ENCODE measurements at places on chromosomes 4 and X.

DNA sequence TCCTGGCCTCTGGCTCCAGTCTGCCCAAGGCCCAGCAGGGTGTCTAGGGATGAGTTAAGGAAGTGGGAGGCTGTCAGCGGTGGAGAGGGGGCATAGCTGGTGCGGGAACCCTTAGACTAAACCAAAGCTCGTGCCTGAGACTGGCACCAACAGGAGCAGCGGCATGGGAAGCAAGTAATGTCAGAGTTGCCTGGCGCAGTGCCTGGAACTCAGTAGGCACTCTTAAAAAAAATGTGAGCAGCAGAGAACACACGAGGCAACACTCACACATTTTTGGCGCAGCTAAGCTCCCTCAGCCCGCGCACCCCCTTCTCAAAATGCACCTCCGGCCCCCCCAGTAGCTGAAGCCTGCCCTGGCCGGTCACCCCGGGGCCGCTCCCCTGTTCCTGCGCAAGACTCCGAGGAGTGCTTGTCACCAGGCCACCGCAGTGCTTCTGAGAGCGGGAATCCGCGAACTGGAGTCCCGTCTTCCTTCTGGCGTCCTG, 583 bp downstream of the GABRE start:
- DNase-seq = no peak

DNA sequence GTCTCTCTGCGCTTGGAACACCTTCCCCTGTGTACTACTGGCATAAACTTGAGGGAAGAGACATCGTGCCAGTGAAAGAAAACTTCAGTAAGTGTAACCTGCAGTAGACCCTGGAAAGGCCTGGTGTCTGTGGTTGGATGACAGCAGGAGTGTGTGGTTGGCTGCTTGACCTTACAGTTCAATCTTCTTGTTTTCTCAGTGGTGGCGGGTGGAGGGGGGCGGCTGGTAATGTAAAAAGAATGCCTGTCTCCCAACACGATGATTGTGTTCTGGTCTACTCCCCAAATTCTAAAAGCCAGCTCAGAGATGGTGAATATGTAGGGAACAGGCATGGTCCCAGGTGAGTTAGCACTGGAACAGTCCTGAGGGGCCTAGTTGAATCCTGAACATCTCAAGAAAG, 18.6 kb downstream of the PSMD10 start:
- DNase-seq = no peak

- DNase-seq = no peak
Measured at GRCh38 chrX:12767856-12768255, 23.4 kb upstream of the PRPS2 start.

GRCh38 chr4:174157106-174157607, 126.3 kb downstream of the FBXO8 start:
- DNase-seq = no peak

DNA sequence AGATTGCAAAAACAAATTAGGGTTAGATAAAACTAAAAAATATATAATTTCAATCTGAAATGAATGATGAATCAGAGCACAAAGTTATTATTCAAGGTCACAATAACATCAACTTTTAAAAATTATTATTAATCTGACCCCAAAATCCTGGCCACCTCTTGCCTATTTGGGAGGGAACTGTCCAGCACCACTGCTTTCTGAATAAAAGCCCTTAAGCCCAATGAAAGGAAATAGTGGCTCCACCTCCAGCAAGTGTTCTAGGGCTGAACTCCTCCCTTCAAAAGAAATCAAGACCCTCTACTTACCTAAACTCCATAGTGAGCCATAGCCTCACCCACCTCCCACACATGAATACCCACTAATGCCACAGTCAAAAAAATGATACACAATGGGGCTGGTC, 208.2 kb downstream of the PARM1 start:
- DNase-seq = no peak

DNA sequence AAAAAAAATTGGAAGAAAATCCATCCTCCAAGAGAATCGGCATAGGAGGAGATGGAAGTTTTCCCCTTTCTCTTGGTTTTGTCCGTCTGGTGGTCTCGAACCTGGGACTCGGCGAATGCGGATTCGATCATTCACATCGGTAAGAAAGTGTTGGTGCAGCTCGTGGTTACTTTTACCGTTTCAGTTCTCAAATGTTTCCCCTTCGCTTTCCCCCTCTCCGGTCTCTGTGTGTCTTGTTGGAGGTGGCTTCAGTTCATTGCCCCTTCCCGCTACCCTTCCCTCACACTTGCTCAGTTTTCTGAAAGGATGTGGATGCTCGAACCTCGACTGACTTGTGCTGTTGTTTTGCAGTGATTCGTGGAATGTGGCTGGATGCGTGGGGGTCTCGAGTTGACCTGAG, 840 bp downstream of the GRID2 start:
- DNase-seq = no peak

GRCh38 chr4:124432500-124432899, 280.0 kb downstream of the ANKRD50 start:
- DNase-seq = no peak

DNA sequence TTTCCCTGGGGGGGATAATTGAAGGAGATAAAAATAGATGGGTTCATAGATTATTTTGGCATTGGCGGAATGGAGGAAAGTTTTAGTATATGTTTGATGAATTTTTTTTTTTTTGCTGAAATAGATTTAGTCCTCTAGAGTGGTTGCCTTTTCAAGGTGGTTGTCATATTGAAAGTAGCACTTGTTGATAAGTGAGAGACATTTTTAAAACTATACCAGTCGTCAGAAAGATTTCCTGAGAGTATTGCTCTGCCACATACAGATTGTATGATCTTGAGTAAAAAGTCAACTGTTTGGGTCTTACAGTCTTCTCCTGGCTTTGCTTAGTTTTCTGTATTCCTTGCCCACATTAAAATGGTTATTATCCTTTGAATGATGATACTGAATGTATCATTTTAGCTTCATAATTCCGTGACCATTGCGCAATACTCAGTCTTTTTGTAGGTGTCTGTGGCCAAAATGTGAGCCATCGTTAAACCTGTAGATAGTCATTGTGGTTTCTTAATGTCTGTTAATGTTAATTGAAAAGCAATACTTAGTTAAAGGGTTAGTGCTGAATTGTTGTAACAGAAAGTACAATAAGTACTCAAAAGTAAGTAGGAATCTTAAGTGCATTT, 7.1 kb downstream of the SMARCAD1 start:
- no peak for DNase-seq

DNA sequence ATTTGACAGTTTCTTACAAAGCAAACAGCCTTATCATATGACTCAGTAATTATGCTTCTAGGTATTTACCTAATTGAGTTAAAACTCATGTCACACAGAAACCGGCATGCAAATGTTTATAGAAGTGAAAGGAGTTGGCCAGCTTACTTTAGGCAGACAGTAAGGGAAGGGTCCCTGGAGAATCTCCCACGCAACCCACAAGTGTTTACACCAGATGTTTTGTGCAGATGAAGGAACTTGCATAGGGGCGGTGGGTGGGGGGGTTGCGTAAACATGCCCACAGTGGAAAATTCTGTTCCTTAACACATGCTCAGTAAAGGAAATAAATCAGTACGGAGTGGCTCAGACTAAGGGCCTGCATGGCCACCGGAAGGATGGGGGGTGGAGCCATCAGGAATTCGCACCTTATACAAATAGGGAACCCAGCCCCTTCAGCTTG, 330.5 kb upstream of the AADAT start:
- DNase-seq = no peak

- DNase-seq = no peak
Measured at GRCh38 chr4:177841258-177841657, 399.0 kb upstream of the AGA start.

DNA sequence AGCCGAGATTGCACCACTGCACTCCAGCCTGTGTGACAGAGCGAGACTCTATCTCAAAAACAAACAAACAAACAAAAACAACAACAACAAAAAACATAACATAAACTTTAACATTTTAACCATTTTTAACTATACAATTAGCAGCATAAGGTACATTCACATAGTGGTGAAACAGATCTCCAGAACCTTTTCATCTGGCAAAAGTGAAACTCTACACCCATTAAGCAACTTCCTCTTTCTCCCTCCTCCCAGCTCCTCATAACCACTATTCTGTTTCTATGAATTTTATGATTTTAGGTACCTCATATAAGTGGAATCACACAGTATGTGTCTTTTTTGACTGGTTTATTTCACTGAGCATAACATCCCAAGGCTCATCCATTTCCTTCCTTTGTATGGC, 103.6 kb downstream of the FAM13A start:
- DNase-seq = no peak

Data from stimulated activated CD8-positive, alpha-beta memory T cell treated with anti-CD3 and anti-CD28 coated beads, Interleukin-2, amount 100 ng/mL, for 48 hours (primary cell).